PC-9 (cell line): ENCODE measurements at places on chromosomes 1 and 21. TPM values are rescaled to one million over a fixed set of nuclear protein-coding genes. Genes with fewer than 3 reads are reported as not detected.
A peak's percentile ranks its signal among the peaks of the same experiment; 100 is the strongest.

Gene CYP4A22
- total RNA-seq: not detected in 2 replicates

Gene SPATC1L
- 31.8 and 32.7 TPM in 2 replicates for total RNA-seq

GRCh38 chr1:211738691-211739301 lies 63.4 kb upstream of the NEK2 start:
- no peaks in the 10 kb centered on the region for H3K27me3 ChIP-seq
- H3K27ac ChIP-seq: no peak overlapping the region
- peaks cover 43% of the 10 kb centered on the region for H3K4me1 ChIP-seq
- DNase-seq: peak; percentile 63
- H3K4me3 ChIP-seq: no peak overlapping the region

Gene TAS1R1
- not detected in 2 replicates for total RNA-seq

- H3K4me1 ChIP-seq: no peaks in the 10 kb centered on the region
- H3K36me3 ChIP-seq: no peaks in the 10 kb centered on the region
- DNase-seq: no peak
- no peaks in the 10 kb centered on the region for H3K27me3 ChIP-seq
- no peak overlapping the region for H3K4me3 ChIP-seq
Measured at GRCh38 chr1:80769208-80769750, 1031.5 kb upstream of the ADGRL2 start.

DNA sequence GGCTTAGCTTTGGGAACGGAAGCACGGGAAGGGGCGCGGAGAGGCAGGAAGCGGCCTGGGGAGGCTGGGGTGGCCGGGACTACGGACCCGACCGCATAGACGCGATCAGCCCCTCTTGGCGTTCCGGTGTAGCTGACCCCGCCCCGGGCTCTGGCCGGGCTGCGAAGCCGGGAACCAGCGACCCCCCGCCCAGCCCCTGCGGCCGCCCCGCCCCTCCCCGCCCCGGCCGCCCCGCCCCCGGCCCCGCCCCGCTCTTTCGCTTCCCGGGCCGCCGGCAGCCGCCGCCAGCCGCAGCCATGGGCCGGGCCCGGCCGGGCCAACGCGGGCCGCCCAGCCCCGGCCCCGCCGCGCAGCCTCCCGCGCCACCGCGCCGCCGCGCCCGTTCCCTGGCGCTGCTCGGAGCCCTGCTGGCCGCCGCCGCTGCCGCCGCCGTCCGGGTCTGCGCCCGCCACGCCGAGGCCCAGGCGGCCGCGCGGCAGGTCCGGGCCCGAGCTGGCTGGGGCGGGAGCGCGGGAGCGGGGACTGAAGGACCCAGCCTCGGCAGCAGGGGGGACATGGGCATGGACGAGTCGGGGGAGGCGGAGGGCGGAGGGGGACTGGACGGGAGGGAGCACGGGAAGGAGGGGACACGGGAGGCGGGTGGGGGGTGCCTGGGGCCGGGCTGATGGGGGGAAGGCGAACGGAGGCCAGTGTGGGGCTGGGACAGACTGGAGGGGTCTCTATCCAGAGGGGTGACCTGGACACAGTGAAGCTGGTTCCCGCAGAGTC lies at the start of gene SELENON:
SELENON (plus strand) TSS at position 259 of the 768 bp plus-strand sequence; CDS start at position 297, 38 bp downstream.
- no peaks in the 10 kb centered on the region for H3K4me1 ChIP-seq
- H3K27ac ChIP-seq: no peak within 1 kb of the TSS
- H3K36me3 ChIP-seq: no peaks in the 10 kb centered on the region

DNA sequence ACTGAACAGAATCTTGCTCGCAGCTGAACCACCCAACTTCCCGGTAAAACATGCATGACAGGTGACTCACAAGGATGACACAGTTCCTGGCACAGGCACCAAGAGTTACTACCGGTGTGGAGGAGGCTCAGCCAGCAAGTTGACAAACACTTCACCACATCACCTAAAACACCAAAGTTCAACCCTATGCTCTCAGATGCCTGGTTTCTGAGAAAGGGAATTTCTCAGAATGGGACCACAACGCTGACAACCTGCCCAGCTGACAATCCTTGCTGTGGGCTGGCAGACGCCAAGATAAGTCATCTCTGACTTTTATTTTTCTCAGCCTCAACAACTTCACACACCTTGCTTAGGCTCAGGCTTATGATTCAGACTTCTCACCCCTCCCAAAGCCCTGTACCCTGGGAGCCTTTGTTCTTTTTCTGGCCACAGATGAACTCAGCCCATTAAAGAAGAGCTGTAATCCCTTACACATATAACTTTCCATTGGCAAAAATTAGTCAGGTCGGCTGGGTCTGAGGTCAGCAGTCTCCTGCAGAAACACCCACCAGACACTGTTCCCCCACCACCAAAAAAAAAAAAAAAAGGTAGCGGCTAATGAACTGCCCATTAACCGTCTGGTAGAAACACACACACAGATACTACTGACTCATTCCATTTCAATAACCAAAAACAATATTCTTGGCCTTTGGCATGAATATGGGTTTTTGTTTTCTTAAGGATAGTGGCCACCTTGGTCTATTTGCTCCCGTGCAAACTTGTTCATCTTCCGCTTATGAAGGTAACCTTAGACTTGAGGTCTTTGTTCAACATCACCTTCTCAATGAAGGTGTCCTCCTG lies 10.8 kb upstream of the TIAM1 start:
- peaks cover 78% of the 10 kb centered on the region for H3K4me1 ChIP-seq
- H3K36me3 ChIP-seq: no peaks in the 10 kb centered on the region
- peak; percentile 66 for DNase-seq
- H3K4me3 ChIP-seq: no peak overlapping the region; the same call in 1 of the 2 replicates
- H3K27me3 ChIP-seq: no peaks in the 10 kb centered on the region
- peak overlapping the region; percentile 99 for H3K27ac ChIP-seq

Gene AMIGO1
- 4.1 and 4.2 TPM in 2 replicates for total RNA-seq

- DNase-seq: no peak
- H3K4me3 ChIP-seq: no peak overlapping the region
- H3K27ac ChIP-seq: no peak overlapping the region
Measured at GRCh38 chr21:15414057-15414456, 315.7 kb upstream of the USP25 start.

DNA sequence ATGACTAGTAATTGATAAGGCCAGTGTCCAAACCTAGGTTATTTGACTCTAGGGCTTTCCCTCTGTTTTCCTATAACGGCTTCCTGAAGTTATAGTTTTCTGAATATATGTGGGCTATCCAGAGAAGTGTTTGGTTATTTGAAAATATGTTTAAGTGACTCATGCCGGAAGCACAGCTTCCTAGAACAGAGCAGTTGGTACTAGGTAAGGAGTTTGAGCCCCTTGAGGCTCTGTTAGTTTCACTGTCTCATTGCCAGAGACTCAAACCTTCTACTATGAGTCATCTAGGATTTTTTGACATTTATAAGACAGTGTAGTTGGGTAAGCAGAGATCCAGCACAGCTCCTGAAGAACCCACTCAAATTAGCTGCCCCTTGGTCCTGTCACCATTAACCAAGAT lies 27.1 kb upstream of the LEPR start:
- H3K36me3 ChIP-seq: no peaks in the 10 kb centered on the region
- no peak overlapping the region for H3K27ac ChIP-seq
- H3K27me3 ChIP-seq: no peaks in the 10 kb centered on the region
- no peak overlapping the region for H3K4me3 ChIP-seq
- no peak for DNase-seq

DNA sequence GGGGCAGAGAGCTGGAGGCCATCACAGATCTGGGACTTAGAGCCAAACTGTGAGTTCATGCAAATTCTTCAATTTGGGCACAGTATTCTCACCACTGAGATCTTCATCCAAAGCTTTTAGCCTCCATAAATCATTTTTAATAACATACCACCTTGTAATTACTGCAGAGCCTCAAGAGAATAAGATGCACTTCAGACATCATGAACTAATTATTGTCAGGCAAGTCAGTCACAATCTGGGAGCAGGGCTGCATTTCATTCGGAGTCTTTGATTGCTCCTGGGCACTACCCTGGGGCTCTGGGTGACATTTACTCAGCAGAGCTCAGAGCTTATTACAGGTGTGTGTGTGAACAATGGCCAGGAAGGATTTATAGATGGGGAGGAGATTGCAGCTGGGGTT lies 623.7 kb downstream of the PTPRU start:
- no peak for DNase-seq
- no peaks in the 10 kb centered on the region for H3K36me3 ChIP-seq
- peaks cover 3% of the 10 kb centered on the region; the same call in 1 of the 2 replicates for H3K27me3 ChIP-seq
- H3K4me3 ChIP-seq: no peak overlapping the region
- H3K4me1 ChIP-seq: no peaks in the 10 kb centered on the region

- H3K27ac ChIP-seq: no peak overlapping the region
- H3K36me3 ChIP-seq: no peaks in the 10 kb centered on the region
- H3K27me3 ChIP-seq: peaks cover 29% of the 10 kb centered on the region
- H3K4me1 ChIP-seq: no peaks in the 10 kb centered on the region
Measured at GRCh38 chr1:18636596-18637508, 6.2 kb downstream of the PAX7 start.

- peaks cover 9% of the 10 kb centered on the region; the same call in 1 of the 2 replicates for H3K4me1 ChIP-seq
- no peaks in the 10 kb centered on the region for H3K36me3 ChIP-seq
- no peaks in the 10 kb centered on the region for H3K27me3 ChIP-seq
- H3K4me3 ChIP-seq: no peak overlapping the region
Measured at GRCh38 chr1:63859480-63860275, 85.9 kb downstream of the ROR1 start.
